ENCODE measurements at places on chromosomes 12 and 14. TPM values are rescaled to one million over a fixed set of nuclear protein-coding genes. Genes with fewer than 3 reads are reported as not detected.

Gene CAPZA3
- not detected for total RNA-seq

Gene PCED1B
- total RNA-seq, result 4.8 TPM

Gene KRT84
- total RNA-seq, result not detected

Gene BMAL2
- 12.1 TPM for total RNA-seq

Gene SLC6A12
- 4.7 TPM for total RNA-seq

DNA sequence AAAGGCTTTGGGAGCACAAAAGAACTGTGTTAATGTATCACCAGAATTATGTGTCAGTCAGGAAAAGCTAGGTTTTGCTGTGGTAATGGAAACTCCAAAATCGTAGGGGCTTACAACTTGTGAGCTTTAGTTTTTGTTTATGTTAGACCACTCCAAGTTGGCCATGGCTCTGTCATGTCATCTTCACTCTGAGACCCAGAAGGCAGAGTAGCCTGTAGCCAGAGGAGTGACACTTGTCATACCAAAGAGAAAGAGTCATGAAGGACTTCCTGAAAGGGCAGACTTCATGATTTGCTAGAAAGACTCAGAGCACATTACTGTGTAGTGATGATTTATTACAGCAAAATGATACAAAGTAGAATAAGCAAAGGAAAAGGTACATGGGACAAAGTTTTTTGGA lies 133.6 kb upstream of the SSTR1 start:
- DNase-seq, result no peak

DNA sequence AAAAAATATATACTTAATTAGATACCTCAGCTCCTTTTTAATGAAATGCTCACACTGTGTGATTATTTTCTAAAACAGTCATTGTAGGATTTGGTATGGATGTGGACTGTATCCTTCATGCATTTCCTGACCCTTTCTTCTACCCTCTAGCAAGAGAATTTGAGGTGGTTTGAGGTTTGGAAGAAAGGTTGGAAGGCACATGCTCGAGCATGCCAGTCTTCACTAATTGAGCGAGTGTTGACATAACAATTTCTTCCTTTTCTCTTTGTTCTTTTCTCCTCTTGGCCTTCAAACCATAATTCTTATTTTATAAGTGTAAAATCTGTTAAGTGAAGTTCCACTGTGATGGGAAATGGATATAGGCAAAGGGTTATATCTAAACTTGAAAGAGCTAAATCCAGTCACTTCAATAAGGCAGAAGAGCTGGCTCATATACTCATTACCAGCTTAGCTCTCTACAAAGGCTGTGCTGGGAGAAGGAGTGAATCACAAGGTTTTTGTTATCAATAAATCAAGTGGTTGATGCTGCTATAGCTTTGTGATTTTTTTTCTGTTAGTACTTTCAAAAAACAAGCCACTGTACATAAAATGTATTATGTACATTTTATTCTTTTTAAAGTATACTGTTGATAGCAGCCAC lies 16.2 kb upstream of the PTHLH start:
- DNase-seq, result no peak

DNA sequence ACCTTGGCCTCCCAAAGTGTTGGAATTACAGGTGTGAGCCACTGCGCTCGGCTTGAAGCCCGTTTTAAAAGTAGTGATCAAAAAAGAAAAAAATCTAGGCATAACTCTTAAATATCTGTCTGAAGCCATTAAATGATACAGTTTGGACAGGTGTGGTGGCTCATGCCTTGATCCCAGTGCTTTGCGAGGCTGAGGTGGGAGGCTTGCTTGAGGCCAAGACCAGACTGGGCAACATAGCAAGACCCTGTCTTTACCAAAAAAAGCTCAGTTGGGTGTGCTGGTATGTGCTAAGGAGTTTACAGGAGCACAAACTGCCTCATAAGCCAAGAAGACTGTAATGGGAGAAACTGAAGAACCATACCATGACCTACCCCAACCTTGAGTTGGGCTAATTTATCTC lies 26.0 kb downstream of the SYNE2 start:
- no peak for DNase-seq

- DNase-seq, result no peak
Measured at GRCh38 chr14:72736786-72737559, 156.9 kb downstream of the DPF3 start.

- DNase-seq, result no peak
Measured at GRCh38 chr12:62629971-62630739, 163.5 kb downstream of the MON2 start.

DNA sequence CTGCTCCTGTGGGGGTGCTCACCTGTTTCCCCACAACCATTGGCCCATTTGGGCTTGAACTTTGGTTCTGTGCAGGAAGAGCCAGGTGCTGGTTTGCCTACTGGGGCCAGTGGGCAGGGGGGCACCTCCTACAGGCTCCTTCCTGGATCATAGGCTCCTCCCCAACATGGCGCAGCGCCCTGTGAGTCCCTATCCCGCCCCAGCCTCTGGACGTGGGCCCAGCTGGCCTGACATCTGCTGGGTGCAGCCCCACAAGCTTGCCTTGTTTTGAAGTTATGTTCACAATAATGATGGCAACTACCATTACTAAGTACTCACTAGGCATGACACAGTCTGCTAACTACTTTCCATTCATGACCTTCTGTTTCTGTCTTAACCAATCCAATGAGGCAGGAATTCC lies 147.8 kb downstream of the RBM19 start:
- no peak for DNase-seq
